ENCODE measurements at places on chromosomes 11 and 22.

DNA sequence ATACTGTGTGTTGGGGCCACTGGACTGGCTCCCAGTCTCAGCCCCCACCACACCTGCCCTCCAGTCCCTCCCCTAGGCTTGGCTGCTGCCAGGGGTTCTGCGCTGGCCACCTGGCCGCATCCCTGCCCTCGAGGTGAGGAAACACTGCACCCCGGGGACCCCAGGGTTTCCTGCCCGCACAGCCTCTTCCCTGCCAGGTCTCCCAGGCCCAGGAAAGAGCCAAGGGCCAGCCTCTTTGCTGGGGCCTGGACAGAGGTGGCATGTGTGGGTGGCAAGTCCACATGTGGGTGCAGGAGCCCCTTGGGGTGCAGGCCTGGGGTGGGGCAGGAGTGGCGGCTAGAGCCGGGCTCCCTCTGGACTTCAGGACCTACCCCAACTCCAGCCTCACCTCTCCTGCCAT lies 2.5 kb downstream of the EPS8L2 start:
- DNase-seq: no peak

DNA sequence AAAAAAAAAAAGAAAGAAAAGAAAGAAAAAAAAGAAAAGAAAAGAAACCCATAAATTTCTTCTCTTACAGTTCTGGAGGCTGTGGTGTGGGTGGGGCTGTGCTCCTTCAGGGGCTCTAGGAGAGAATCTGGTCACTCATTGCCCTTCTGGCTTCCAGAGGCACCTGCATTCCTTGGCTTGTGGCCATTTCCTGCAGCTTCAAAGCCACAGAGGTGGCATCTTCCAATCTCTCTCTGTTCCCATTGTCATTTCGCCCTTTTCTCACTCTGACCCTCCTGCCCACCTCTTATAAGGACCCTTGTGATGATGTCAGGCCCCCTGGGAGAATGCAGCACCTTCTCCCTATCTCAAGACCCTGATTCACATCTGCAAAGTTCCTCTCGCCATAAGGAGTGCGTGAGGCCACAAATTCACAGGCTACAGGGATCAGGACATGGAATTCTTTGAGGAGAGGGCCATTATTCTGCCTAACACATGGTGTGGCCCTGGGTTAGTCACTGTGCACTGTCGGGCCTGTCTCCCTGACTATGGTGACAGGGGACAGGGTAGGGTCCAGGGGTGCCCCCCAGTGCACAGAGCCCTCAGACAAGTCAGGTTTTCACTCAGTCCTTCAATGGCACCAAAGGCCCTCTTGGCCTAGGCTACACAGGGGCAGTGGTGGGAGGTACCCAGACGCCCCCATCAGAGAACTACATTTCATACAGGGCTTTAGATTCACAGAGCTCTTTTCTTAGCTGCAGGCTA lies 38.6 kb upstream of the PRR5 start:
- no peak for DNase-seq

- no peak for DNase-seq
Observed at GRCh38 chr11:58609723-58610122, 12.7 kb upstream of the CNTF start.

DNA sequence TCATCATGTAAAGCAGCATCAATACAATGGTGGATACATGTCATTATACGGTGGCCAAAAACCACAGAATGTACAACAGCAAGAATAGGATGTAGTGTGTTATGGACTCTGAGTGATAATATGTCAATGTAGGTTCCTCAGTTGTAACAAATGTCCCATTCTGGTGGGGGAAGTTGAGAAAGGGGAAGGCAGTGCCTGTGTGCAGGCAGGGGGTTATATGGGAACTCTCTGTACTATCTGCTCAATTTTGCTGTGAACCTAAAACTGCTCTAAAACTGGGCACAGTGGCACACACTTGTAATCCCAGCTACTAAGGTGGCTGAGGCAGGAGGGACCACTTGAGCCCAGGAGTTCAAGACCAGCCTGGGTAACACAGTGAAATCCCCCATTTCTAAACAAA lies 5.9 kb downstream of the CHKA start:
- DNase-seq: no peak

- DNase-seq: no peak
Observed at GRCh38 chr11:39569789-39570188, 1889.7 kb downstream of the LRRC4C start.

- DNase-seq: no peak
Observed at GRCh38 chr11:60748225-60748624, 8.4 kb upstream of the MS4A15 start.

DNA sequence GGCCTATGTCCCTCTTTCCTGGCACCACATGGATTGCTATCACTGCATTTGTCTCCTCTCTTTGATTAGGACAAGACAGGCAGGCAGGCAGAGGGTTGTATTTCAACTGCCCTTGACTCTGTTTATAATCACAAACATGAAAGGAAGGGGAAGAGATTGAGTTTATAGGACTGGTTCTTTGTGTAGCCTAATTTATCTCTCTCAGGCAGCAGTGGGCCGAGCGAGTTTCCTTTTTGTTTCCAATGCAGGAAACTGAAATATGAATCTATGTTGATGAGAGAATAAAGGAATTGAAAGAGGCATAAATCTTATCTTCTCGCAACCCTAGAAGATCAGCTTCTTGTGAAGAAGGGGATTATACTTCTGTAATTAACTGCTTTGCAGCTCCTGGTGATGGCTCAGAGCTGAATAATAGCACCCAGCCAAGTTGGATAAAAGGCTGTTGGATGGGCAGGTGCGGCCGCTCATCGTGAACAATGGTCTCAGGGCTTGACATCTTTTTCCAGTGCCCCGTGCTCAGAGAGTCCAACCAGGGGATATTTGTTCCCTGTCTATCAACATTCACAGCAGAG lies 80.6 kb upstream of the SYT13 start:
- DNase-seq: no peak

DNA sequence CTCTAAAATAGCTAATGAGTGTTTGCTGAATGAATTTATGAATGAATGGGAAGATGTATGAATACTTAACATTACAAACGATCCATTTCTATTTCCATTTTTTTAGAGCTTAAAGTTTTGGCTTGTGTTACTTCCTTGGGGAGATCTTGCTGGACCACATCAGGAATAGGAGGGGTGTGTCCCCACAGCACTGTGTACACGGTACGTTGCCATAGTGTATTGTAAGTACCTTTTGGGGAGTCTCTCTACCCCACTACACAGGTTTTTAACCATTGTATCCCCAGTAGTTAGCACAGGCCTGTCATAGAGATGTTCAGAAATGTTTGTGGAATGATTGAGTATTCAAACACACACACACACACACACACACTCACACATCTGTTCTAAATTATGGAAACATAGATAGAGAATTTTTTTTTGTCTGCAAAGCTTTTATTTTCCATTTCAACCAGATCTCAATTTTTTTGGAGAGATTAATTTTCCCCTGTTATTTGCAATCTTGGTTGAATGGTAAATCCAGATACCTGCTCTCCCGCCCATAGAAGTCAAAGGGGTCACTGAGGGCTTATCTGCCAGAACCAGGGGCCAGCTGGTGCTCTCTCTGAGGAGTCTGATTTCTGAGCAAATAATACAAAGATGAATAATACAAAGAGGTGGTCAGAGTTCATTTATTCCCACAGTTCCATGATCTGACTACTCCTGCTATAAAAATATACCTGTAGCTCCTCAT lies 471.0 kb downstream of the INSC start:
- no peak for DNase-seq

DNA sequence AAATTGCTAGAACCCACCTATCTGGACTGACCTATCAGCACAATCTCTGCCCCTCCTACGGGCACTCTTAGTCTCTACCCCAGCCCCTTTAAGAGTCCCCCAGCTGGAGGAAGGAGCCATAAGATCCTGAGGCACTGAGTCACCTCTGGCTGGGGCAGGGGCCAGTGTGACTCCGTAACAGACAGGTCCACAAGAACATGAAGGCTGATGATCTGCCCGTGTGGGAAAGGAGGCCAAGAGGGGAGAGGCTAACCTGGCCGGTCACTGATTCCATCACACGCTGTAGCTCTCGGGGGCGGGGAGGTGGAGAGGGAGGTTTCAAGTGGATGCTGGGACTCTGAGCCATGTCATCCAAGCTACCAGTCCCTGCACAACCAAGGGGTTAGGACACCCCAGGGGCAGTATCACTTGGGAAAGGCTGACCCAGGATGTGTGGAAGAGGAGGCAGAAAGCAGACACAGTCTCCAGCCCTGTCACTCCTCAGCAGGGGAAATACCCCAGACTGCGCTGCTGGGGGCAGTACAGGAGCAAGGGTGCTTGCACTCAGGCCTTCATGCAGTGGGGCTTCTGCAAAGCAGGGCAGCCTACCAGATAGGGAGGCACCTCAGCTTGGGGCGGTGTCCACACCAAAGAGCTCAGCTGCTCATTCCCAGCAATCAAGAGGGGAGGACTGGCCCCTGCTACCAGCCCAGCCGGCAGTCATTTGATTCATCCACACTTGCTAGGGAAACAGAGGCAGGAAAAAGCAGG lies 22.3 kb downstream of the ARHGAP1 start:
- DNase-seq: no peak

GRCh38 chr11:116072601-116073410 lies 568.6 kb upstream of the CADM1 start:
- DNase-seq: no peak

GRCh38 chr22:43561415-43562178 lies 149.8 kb downstream of the MPPED1 start:
- no peak for DNase-seq

GRCh38 chr11:43278193-43278956 lies 33.4 kb upstream of the API5 start:
- DNase-seq: no peak

GRCh38 chr11:102603091-102603490 lies 22.0 kb downstream of the MMP20 start:
- DNase-seq: no peak

- DNase-seq: no peak
Observed at GRCh38 chr11:69104212-69104855, 51.4 kb upstream of the SMIM38 start.

GRCh38 chr11:46617972-46618314 lies 590 bp downstream of the ATG13 start:
- no peak for DNase-seq

DNA sequence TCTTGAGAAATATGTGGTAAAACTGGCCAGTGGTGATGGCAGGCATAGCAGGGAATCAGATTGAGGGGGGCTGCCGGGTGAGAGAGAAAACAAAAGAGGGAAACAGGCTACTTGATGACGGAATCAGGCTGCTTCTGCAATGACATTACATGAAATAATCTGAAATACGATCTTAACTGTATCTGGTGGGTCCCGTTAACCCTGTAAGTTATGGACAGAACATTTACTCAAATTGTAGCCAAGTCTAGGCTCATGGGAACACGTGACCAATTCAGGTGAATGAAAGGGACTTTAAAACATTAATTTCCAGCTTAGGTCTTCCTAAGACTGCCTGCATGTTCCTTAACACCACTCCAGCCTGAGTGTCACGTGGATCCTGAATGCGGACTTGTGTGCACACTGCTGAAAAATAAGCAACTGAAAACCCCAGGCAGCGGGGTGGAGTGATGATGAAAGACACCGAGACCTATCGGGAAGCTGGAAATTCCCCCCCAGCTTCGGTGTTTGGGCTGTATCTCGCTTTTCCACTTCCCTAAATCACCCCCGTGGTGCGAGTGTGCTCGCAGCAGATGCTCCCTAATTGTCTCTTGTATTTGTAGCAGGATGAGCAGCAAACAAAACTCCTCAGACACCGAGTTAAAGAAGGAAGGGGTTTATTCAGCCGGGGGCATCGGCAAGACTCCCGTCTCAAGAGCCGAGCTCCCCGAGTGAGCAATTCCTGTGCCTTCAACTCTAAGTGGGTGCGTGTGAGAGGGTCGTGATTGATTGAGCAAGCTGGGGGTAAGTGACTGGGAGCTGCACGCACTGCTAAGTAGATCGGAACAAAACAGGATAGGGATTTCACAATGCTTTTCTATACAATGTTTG lies 145.0 kb upstream of the GRK3 start:
- no peak for DNase-seq

DNA sequence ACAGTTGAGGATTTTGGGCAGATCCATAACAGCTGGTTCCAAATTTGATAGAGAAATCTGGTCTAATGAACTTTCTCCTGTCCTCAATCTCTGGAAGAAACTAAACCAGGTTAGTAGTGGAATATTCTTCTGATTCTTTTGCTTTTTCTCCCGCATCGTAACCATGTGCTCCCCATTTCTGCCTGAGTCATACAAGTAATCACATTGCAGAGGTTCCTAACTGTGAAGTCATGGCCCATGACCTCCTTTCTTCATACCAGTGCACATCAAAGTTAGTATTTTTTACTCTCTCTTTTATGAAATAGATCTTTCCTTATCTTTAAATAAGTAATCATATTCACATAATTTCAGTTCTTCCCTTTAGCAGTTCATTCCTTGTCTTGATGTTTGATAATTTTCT lies 249.0 kb downstream of the DYNC2H1 start:
- DNase-seq: no peak

- no peak for DNase-seq
Observed at GRCh38 chr11:97746818-97747217, 1273.9 kb upstream of the CNTN5 start.

GRCh38 chr22:46424496-46424895 lies 89.0 kb downstream of the TRMU start:
- DNase-seq: no peak

DNA sequence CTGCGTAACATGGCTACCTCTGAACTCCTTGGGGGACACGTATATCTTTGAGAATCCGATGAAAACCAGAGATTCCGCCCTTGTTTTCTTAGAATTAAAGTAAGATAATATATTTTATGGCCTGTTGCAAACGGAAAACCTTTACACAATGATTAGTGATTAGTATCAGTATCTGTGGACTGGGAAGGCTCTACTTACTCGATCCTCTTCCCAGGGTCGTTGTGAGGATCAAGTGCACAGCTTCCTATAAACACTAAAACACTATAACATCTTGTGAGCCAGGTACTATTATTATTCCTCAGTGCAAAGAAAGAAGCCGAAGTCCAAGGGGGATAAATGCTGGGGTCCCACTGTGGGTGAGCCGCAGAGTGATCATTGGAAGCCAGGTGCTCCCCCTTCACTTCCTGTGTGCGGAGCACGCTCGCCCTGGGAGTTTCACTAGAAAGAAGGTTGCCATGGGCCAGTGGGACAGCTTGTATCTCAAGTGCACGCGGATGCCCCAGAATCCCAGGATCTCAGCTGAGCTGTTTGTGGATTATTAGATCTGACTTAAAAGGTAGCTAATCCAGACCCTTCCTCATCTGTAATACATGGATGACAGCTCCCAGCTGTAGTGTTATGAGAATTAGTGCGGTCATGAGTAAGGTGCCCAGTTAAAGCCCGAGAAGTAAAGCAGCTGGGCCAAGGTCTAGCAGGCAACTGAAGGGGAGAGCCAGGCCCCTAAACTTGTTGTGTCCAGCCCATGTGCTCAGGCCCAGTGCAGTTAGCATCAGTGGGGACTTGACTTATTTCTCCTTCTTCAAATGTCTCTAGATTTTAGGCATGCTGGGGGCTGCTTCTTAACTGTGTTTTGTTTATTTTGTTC lies 839 bp downstream of the CBY1 start:
- no peak for DNase-seq

Data from activated naive CD8-positive, alpha-beta T cell treated with anti-CD3 and anti-CD28 coated beads, Interleukin-2, amount 50 U/mL, for 16 hours (primary cell).